NCI-H774 (cell line): ENCODE measurements at places on chromosomes 3 and 15.
A peak's percentile ranks its signal among the peaks of the same experiment; 100 is the strongest.

GRCh38 chr15:95715116-95715903 is 615.2 kb upstream of the NR2F2 start:
- DNase-seq: no peak

DNA sequence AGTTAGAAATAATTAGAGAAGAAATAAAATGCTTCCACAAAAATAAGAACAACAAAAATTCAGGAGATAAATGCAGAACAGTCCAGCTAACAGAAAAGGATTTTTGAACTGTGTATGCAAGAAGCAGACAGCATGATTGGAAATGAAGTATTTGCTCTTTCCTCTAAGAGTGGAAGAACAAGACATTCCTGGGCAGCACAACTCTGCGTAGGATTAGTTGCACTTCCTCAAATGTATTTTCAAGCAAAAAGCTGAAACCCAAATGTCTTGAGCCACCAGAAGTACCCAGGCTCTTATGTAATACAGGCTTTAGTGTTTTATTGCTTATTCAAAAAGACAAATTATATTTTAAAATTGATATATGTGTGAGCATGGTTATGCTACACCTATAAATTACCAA is 127.2 kb downstream of the ZBTB20 start:
- DNase-seq: no peak

- no peak for DNase-seq
Measured at GRCh38 chr3:185998136-185998535, 60.3 kb upstream of the TRA2B start.

- peak; percentile 49 for DNase-seq
Measured at GRCh38 chr15:76190751-76191538, 120.3 kb downstream of the ETFA start.

DNA sequence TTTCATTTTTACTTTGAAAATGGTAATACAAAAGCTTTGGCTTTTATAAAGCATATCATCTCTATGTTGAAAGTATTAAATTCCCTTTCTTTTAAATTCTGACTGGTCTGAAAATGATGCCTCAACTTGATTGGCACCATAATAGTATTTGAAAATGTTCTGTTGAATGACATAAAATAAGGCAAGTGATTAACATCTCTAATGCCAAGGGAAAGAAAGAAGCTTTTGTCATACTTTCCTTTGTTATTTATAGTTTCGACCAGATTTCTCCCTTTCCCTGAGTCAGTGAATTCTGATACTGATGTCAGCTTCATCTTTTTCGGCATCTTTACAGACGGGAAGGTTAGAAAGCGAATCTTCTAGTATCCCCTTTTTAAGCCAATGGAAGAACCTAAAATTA is 3.4 kb upstream of the AP4E1 start:
- DNase-seq: no peak

DNA sequence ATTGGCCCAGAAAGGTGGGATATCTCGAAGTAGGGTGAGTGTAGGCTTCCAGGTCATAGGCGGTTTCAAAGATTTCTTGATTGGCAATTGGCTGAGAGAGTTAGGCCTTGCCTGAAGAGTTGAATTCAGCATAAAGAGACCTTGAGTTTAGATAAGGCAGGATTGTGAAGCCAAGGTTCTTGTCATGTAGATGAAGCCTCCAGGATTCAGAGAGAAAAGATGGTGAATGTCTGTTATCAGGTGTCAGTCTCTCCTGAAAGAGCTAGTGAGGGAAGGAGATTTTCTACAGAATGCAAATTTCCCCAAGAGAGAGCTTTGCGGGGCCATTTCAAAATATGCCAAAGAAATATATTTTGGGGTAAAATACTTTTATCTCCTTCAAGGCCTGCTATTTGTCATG is 217.0 kb upstream of the TLE3 start:
- no peak for DNase-seq

GRCh38 chr15:95266451-95267061 is 1035.2 kb downstream of the MCTP2 start:
- DNase-seq: no peak

DNA sequence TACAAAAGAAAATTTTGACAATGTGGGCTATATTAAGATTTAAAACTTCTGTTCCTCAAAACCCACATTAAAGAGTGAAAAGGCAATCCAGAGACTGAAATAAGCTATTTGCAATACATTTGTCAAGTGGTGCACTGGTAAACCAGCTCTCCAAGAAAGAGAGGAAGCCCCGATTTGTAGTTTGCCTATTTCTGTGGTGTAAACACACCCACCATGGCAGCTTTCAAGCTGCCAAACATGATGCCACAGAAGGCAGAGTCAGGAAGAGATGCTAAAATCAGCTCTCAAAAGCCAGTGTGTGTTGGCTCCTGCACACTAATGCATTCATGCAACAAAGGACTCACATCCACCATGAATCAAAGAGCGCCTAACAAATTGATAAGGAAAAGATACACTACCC is 17.5 kb downstream of the RFTN1 start:
- no peak for DNase-seq

GRCh38 chr3:130760922-130761321 is 14.3 kb upstream of the PIK3R4 start:
- DNase-seq: no peak

DNA sequence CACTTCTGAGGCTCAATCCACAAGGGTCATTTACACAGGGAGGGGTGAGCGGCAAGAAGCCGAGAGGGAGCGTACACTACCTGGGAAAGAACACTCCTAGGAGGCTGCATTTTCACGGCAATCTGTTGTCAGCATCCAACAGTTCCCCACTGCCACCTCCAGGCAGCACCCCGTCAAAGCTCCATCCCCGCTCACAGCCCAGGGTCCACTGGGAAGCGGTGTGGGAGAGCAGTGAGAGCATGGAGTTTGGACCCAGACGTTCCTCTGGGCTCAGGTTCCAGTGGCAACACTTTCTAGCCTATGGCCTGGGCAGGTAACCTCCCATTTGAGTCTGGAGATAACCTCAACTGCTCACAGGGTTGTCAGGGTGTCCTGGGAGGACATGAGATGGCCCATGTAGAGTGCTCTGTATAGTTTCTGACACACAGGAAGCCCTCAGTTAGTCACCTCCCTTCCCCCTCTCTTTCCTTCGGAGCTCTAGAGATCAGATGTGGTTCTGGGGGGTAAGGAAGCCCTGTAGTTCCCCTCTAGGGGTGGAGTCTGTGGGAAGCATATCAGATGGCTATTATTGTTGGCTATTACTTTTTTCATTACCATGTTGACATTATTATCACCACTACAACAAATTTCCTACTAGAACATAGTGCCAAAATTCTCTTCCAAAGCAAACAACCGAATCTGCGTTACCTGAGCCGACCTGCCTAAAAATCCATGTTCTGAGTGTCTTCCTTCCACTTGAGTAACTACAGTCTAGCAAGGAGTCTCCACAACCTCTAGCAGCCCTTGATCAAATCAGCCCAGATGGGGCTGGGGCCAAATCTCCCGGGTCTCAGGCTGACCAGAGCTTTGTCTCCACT is 29.1 kb downstream of the RUVBL1 start:
- DNase-seq: no peak
